ENCODE measurements at places on chromosomes 16 and 17. TPM values are rescaled to one million over a fixed set of nuclear protein-coding genes. Genes with fewer than 3 reads are reported as not detected.

DNA sequence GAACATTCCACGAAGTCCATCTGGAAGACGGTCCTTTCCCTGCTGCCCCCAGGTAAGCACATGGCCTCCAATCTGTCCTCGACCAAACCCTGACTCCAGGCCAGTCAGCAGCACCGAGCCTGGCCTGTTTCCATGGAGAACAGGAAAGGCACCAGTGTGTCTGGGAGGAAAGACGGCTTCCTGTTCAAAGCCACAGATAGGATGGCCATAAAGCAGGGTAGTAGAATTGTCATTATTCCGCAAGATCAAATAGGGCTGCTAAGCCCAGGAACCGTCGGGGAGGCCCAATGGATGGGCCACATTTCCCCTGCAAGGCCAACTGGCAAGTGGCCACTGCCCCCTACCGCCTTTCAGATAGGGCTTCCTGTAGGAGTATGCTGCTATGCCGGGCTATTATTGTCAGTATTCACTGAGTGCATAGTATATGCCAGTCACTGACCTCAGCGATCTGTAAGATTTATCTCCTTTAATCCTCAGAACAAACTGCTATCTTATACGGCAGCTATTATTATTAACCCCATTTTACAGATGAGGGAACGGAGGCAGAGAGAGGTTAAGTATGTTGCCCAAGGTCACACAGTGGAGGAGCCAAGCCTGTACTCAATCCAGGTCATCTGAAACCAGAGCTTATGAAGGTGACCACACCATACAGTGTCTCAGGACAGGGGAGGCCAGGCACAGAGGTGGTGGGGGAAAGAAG lies 23.0 kb upstream of the PLCG2 start:
- no peak for DNase-seq

- DNase-seq: no peak
Measured at GRCh38 chr17:29956225-29956624, 14.8 kb downstream of the EFCAB5 start.

TMEM114 gene
- total RNA-seq: not detected

DNA sequence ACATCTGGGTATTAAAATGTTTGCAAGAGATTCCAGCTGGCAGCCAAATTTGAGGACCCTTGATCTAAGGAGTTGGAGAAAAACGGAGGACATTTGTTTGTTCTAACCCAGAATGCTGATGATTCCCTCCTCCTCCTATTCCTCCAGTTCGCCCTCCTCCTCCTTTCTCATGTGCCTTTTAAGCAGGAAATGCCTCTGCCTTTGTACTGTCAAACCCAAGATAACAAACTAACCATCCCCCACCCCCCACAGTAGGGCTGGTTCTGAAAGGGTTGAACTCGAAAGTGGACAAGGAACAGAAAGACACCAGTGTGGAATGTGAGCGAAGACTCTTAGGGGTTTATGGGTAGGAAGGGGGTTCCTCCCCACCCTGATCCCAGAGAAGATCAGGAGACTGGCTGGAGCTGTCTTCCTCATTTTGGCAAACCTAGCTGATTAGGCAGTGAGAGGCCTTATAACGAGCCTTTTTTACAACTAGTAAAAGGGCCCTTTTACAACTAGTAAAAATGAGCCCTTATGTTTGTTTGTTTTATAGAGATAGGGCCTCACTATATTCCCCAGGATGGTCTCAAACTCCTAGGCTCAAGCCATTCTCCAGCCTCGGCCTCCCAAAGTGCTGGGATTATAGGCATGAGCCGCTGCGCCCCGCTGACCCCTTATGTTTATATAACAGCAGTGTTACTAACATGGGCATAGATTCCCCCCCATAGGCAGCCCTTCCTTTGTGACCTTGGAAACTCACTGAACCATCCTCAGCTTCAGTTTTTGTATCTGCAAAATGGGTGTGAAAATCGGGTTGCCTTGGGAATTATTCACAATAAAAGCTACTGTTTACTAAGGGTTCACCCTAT lies 975 bp downstream of the CHD9 start:
- DNase-seq: no peak

GRCh38 chr16:85476389-85476788 lies 136.7 kb upstream of the GSE1 start:
- no peak for DNase-seq

LCAT gene
- total RNA-seq: 7.5 TPM

Data from epithelial cell of proximal tubule (primary cell).